ENCODE measurements at places on chromosomes 3 and 15.

GRCh38 chr15:61115241-61115640 is 113.9 kb downstream of the RORA start:
- DNase-seq: no peak

- DNase-seq: no peak
These were observed 90.4 kb downstream of the NEDD4 start for GRCh38 chr15:55902981-55903380.

- no peak for DNase-seq
These were observed 44.8 kb downstream of the SLCO2A1 start for GRCh38 chr3:133984975-133985374.

GRCh38 chr15:69662645-69663000 is 210.0 kb downstream of the RPLP1 start:
- no peak for DNase-seq

GRCh38 chr3:193872265-193872753 is 263.6 kb upstream of the HES1 start:
- DNase-seq: no peak

GRCh38 chr3:53166206-53166605 is 5.2 kb downstream of the PRKCD start:
- DNase-seq: no peak

DNA sequence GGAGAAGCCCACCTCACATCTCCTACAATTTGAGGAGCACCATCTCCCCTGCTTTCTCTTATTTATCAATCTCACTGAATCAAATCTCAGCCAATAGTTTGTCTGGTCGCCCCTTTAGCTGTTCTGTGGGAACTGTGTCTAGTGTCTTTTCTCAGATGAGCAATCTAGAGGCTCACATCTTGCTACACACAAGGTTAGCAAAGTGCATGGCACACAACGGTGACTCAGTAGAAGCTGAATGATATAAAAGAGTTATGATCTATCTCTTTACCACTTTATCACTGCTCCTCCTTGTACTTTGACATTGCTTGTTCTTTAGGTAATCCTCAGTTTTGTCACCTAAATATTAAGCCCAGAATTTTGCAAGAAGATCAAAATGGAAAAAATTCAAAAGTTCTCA is 16.8 kb upstream of the COLQ start:
- DNase-seq: no peak

DNA sequence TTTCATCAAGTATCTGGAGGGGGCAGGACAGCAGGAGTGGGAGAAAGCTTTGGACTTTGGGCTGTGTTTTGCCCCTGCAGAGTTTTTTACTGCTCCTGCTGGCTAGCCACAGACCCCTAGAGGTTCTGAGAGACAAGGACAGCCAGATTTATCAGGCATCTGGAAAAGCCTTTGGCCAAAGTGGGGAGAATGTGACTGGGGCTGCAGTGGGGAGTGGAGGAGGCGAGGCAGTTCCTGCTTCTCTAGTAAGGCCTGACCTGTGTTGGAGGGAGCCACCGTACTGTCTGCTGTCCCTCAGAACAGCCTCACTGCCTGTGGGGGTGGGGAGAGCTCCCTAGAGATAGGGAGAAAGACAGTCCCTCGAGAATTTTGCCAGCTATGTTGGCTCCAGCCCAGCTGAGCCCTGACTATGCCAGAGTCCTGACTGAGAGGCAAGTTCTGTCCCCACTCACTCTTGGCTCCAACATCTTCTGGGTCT is 2.2 kb downstream of the ALPK3 start:
- no peak for DNase-seq

DNA sequence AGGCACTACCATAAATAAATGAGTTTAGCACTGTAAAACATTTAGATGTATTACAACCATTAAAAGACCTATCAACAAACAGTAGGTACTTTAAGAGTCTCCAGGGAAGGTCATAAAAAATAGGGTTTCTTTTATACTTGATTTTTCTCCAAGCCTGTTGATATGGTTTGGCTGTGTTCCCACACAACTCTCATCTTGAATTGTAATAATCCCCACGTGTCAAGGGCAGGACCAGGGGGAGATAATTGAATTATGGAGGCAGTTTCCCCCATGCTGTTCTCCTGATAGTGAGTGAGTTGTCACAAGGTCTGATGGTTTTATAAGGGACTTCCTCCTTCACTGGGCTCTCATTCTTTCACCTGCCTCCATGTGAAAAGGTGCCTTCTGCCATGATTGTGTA is 468.9 kb upstream of the UBE2E2 start:
- DNase-seq: no peak

DNA sequence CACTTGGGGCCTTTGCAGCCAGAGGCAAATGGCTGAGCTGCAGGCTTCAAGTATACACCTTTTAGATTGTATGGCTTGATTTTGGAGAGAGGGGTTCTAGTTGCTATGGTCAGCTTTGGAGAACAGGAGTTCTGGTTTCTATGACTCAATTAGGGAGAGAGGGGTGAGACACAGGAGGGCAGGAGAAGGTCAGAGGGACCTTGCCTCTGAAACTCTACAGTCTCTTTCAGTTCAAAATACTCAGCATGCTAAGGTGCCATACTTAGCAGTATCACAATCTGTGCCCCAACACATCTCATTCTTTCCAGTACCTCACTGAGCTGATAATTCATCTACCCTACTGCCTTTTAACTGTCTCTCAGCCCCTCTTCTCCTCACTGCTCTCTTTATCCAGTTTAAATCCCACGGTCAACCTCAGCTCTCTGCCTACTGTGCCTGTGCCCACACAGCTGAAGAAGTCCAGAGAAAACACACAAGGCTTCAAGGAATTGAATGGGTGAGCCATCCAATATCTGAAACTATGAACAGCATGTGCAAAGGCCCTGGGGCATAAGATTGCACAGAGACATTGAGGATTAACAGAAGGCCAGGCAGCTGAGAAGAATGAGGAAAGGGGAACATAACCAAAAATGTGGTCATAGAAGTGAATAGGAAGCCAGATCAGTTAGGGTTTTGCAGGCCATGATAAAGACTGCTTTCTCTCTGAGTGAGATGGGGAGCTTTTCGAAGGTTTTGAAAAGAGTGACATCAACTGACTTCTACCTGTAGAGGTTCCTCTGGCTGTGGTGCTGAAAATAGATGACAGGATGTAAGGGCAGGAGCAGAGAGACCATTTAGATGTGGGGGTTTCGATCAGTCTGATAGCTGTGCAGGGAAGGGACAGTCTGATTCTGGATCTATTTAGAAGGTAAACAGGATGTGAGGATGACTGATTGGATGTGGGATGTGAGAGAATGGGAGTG is 54.5 kb upstream of the C3orf80 start:
- no peak for DNase-seq

- DNase-seq: no peak
These were observed 18.0 kb downstream of the LRRK1 start for GRCh38 chr15:100937171-100937570.

DNA sequence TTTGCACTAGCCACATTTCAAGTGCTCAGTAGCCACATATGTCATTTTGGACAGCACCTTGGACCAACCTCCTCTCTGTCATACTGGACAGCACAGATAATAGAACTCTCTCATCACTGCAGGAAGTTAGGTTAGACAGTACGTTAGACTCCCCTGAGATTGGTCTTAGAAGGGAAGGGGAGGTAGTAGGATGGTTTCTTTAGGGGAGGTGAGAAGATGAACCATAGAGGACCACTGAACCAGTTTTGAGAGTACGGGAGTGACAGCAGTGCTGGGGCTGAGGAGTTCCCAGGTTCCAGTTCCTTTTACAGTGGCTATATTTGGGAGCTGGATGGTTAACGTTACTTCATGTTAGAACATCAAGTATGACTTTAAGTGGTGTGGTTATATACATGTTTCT is 7.8 kb downstream of the LRCH3 start:
- DNase-seq: no peak

GRCh38 chr3:46417841-46418611 is 11.0 kb downstream of the CCRL2 start:
- no peak for DNase-seq

DNA sequence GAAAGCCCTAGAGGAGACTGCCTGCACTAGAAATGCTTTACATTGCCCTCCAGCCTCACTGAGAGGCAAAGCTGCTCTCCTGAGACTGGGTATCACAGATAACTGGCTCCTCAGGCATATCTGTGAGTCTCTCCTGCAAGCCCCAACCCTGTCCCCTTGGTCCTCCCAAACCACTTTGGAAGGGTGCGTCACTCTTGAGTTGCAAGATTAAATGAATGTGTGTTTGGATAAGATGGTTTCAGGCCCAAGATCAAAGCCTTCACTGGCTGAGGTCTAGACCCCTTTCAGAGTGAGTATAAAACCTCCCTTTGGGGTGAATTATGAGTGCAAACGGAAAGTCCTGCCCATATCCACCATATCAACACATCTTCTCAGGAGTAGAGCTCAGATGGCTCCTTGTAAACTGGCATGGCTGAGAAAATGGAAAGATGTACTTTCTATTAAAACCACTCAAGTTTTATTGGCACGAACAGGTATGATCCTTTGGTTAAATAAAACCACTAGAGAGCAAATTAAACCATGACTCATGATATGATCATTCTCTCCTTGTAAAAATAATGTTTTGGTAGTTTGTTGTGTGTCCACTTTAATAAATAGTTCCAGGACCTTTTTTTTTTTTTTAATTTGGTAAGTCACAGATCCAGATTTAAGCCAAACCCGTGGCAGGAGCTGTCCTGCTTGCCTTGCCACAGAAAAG is 164.0 kb downstream of the CHST2 start:
- peak; percentile 12 for DNase-seq

- DNase-seq: no peak
These were observed 7.5 kb downstream of the CMSS1 start for GRCh38 chr3:99825004-99825640.

DNA sequence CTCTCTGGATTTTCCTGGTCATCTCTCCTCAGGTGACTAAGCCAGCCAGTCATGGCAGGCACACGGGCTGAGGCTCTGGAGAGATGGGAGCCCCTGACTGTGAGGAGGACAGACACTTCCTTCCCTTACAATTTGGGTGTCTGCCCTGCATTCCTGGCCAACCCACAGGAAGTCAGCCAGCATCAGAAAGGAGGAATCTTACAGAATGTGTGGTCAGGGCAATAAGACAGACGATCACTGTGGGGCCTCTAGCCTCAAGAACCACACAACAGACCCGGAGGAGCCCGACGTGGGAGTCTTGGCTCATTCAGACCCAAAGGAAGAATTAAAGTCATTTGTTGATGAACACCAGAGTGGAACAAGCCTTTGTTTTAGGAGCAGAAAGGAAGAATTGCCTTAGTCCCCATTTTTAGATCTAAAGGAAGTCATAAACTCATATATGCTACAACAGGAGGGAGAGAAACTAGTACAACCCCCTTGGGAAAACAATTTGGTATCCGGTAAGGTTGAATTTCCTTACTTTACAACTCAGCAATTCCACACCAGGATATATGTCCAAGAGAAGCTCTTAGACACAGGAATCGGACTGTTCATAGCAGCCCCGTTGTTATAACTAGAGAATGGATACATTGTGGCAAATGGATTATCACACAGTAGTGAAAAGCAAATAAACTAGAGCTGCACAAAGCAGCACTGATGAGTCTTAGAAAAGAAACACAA is 62.2 kb downstream of the ABTB1 start:
- no peak for DNase-seq

- peak; percentile 11 for DNase-seq
These were observed 46.4 kb downstream of the ST3GAL6 start for GRCh38 chr3:98809557-98809956.

DNA sequence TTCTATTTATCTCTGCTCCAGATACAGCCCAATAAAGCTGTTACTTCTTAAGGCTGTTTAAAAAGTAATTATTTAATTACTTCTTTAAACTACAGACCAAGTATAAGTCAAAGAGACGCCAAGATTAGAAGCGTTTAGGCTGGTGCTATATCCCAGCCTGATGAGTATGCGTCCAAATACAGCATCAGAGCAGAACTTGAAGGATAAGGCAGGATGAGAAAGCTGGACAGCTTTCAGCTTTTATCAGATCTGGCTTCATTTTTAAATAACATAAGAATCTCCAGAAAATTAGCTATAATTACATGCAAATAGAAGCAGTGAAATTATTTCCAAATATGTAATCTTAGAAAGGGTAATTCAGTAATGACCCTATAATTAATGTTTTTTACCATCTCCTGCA is 110.3 kb upstream of the MYO5C start:
- DNase-seq: no peak

GRCh38 chr3:39262846-39263245 is 17.0 kb downstream of the CX3CR1 start:
- no peak for DNase-seq

- DNase-seq: no peak
These were observed 50.5 kb downstream of the MBNL1 start for GRCh38 chr3:152319256-152319655.

DNA sequence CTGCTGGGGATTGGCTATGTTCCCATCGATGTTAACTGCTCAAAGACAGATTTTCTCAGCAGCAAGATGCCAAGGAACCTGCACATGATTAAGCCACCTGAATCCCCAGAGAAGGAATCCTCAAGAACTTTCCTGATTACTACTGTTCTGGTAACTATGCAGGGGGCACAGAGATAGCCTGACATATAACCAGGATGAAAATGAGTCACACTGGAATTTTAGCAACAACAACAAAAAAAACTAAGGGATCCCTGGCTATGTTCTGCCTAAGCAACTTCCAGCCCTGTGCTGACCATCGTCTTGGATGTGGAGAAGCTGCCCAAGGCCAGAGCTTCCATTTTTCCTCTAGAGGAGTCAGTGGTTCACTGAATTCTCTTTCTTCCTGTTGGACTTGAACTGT is 13.8 kb downstream of the RIOX2 start:
- no peak for DNase-seq

DNA sequence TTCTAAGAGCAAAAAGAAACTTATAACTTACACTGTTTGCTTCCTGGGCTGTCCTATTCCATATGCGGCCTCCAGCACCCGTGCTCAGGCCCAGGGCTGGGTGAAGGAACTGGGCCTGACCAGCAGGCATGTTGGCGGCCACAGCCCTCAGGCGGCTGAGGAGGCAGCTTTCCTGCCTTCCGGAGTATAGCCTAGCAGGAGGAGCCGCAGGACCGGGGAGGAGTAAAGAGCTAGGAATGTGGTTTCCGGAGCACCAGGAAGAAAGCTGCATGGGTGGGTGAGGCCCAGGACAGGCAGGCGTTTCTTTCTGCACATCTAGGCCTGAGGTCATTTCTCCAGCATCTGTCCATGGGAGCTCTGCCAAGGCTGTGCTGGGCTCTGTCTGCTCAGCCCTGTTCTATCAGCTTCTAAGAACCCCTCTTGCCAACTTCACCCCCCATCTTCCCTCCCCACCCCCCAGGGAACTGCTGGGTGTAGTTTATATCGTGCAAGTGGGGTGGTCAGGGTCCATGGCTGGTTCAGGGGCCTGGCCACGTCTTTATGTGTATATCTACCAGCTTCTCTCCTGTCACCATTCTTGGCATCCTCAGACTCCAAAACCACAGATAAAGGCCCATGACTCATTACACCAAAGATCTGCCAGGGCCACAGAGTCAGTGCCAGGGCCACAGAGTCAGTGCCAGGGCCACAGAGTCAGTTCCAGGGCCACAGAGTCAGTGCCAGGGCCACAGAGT is 7.8 kb upstream of the KIF7 start:
- DNase-seq: peak; percentile 24

Measured in kidney (tissue), 22 donors.